ENCODE measurements at places on chromosomes 3 and 15.

DNA sequence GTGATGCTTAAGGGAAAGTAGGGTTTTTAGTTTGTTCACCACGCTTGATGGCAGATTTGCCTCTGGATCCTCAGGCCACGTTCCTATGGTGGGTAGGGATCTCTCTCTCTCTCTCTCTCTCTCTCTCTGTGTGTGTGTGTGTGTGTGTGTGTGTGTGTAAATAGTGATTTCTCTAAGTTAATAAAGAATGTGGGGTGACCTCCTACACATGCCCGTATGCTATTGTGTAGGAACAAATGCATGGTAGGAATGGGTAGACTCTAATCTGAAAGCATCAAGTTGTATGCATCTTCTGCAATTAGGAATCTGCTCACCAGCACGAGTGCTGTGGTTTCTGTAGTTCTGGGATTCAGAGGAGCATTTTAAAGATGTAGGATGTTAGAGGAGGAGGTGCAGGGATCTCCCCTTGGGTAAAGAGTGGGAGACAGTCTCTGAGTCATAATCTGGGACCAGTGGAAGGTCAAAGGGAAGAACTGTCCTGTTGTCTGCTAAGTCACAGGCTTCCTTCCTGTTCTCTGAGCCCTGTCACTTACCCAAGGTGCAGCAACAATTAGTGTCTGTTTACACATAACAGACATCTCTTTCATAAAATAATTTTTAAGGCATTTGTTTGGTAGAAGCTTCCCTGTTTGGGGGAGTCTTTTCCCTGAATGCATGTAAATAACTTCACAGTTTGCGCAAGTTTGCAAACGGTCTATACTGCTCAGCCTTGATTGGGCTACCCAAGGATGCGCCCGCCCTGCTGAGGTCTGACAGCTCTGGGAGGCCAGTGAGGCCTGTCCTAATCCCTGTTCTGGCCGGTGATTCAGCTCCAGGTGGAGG lies 139.8 kb downstream of the IGF1R start:
- DNase-seq = no peak

DNA sequence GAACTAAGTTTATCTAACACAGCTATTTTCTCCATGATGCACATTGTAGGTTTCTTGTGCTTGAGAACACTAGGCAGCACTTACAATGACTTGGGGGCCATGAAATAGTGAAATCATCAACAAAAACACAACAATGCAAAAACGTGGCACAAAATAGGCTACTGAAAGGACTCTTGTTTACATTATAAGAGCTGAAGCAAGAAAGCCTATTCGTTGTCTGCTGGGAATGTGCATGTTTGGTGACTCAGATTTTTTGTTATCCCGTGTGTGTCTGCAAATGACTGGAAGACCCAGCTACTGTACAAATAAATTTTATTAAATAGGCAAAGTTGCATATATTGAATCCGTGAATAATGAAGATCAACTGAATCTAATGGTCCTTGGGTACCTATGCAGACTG lies 85.0 kb downstream of the TCF12 start:
- peak; percentile 37 for DNase-seq

DNA sequence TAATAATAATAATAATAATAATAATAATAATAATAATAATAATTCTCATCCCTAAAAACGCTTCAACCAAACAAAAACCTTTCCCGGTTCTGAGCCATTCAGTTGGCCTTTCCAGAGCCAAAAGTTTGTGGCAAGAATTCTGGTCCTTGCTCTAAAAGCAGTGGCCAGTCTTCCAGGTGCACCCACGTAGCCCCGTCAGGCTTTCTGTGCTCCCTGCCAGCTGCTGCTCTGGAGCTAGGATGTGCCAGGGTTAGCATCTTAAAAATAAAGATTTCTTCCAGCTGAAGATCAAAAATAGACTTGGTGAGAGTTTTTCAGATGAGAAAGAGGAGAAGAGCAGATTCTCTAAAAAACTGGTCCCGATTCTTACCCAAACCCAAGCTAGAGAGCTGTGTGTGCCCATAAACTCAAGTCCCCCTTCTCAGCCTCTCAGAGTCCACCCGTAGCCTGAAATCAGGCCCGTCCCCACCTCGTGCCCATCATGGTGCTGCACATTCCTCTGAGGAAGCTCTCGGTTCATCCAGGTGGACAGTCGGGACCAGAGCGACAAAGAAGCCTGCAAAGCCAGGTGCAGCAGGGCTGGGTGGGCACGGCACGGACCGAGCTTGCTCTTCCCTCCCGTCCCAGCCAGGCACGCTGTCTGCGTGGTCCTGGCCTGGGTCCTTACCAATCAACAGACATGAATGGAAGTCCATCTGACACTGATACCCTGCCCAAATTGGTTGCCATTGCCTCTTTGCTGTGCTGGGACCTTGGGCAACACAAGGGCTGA lies 155.6 kb downstream of the LRRC28 start:
- DNase-seq = no peak

- DNase-seq = no peak
Observed at GRCh38 chr3:43970351-43970750, 271.3 kb upstream of the TOPAZ1 start.

DNA sequence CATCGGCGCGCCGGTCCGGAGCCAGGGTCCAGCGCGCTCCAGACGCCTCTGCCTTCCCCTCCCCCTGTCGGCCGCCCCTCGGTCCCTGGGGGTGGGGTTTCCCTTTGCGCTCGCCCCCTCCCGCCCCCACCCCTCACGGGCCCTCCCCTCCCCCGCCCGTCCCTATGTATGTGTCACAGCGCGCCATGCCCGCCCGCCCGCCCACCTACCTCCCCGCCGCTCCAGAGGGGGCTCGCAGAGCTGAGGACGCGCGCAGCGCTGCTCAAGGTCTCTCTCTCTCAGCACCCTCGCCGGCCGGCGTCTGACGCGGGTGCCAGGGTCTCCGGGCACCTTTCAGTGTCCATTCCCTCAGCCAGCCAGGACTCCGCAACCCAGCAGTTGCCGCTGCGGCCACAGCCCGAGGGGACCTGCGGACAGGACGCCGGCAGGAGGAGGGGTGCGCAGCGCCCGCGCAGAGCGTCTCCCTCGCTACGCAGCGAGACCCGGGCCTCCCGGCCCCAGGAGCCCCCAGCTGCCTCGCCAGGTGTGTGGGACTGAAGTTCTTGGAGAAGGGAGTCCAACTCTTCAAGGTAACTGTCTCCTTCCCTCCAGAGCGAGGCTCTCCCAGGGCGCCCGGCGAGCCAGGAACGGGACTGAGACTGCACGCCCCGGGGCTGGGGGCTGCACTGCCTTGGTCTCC lies at the start of gene ACAN:
Gene ACAN, plus strand, starts transcription at position 196 of the 679 bp plus-strand sequence. CDS start 32,771 bp downstream, outside the sequence.
- DNase-seq = no peak

GRCh38 chr3:108328821-108329486 lies 32.6 kb downstream of the HHLA2 start:
- DNase-seq = no peak

DNA sequence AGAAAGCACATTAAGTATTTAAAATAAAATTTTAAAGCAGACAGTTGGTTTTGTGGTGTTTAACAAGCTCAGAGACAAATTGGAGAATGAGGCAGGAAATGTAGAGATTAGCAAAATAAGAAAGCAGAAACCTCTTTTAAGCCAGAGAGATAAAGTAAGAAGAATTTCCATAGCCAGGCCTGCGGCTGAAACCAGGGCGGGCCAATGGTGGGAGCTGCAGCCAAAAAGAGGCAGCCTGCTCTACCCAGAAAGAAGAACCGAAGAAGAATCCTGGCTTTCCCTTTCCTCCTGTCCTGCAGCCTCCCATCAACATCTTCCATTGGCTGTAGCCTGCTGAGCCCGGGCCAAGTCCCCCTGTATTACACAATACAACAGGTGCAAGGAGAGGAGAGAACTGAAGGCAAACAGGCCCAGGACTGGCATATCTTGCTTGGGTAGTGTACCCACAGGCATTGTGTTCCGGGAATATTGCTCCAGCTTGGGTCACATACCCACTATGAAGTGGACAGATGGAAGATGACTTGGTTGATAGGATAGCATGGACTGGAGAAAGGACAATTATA lies 11.5 kb upstream of the TFG start:
- DNase-seq = no peak

GRCh38 chr3:194272861-194273742 lies 78.0 kb downstream of the CPN2 start:
- DNase-seq = no peak

DNA sequence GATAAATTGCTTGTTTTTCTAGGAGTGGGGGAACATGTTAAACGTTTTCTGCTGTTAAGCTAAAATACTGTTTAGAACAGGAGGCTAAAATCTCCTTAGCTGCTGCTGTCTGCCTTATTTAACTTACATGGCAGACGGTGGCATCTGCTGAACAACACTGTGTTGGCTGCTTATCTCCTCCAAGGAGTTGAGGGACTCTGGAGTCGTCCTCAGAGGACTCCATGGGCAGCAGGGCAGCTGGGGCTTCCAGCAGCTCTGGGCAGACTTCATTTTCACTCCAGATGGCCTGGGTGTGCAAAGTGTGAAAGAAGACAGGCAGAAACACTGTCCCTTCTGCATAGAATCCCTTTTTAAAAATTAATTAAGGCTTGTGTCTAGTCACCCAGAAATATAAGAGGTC lies 52.9 kb upstream of the NUDT16 start:
- DNase-seq = no peak

DNA sequence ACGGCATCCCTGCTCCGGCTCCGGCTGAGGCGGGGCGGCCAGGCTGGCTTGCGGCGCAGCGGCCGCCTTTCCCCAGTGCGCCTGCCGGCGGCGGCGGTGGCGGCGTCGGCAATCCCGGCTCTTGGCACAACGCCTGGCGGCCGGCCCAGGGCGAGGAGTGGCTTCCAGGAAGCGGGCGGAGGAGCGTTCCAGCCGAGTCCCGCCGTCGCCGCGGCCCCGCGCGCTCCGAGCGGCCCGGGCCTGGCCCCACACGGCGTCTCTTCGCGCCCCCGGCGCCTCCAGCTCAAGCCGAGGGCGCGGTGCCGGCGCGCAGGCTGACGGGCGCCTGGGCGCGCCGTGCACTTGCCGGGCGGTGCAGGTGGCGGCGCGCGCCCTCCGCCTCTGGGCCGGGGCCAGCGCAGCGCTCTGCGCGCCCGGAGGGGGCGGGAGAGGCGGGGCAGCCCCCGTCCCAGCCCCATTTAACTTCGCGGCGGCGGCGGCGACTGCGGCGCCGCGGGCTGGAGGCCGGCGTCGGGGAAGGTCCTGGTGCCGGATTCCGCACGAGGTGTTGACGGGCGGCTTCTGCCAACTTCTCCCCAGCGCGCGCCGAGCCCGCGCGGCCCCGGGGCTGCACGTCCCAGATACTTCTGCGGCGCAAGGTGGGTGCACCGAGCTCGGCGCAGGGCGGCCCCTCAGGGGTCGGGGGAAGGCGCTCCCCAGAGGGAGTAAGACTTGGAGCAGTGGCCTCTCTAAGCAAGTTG lies at the start of gene ADAMTSL3:
Gene ADAMTSL3, plus strand, starts transcription at position 485 of the 740 bp plus-strand sequence. CDS start 1,639 bp downstream, outside the sequence.
- no peak for DNase-seq

DNA sequence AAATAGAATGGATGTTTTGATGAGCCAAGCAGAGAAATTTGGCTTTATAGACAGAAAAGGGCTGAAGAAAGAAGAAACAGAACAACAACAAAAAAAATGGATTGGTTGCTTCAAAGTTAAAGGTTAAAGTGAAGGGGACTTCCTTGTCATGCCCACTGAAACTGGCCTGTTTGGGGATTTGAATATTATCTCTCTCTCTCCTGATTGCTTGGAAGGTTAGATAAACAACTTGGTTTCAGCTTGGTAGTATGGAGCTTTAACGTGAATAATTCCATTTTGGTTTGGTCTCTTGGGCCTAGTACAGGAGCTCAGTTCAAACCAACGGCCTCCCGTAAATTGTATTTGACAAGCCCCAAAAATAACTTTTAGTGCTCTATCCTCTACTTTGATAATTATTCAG lies 70.8 kb upstream of the MBNL1 start:
- DNase-seq = no peak

DNA sequence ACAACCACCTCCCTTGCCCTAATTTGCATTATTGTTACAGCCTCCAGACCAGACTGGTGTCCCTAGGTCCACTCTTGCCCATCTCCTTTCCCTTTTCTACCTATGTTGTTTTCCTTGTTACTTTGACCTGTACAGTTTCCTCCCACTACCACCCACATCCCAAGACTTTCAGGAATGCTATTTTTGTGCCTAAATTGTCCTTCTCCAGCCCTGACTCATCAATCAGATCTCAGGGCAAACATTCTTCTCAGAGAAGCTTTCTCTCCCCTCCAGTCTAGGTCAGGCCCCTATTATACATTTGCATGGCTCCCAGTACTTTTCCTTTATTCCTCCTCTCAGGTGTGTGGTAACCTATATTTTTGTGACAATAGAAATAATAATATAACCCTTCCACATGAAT lies 241.5 kb downstream of the IGSF11 start:
- DNase-seq = no peak

DNA sequence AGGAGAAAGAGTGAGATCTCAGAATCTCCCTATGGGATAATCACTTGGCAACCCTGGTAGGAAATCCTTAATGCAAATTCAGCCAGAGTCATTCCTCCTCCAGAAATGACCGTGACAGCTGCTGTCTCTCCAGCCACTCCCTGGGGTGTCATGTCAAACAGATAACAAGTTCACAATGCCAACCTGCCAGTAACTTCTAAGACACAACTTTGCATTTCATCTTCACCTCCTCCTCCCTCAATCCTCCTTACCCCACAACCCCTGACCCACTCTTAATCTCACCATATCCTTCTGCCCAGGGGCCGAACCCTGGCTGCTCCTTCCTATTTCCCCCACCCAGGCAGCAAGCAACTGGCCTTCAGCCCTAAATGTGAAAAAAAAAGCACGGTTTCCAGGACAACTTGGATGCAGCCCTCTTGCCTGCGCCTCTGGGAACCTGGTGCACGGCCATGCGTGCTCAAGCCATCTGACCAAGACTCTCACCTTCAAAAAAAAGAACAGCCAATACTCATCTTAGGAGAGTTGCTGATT lies 166.0 kb downstream of the NTRK3 start:
- DNase-seq = no peak

DNA sequence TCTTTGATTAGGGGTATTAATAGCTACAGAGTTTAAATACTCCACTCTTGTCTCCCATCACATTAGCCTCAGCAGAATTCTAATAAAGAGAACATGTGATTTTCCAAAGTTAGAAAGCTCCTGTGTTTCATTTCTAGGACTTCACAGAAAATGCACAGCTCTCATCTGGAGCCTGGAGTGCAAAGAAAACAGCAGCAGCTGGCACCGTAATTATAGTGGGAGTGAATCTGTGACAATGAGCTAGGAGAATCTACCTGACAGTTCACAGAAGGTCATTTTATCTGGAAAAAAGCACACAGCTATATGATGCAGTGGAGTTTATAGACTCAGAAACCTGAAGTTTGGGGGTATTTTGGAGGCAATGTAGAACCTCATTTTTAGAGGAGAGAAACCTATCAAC lies 5.4 kb upstream of the TRIM59 start:
- DNase-seq = no peak

Measured in AG09309 (cell line).